AG04449 (cell line): ENCODE measurements at places on chromosomes 11 and 22.

DNA sequence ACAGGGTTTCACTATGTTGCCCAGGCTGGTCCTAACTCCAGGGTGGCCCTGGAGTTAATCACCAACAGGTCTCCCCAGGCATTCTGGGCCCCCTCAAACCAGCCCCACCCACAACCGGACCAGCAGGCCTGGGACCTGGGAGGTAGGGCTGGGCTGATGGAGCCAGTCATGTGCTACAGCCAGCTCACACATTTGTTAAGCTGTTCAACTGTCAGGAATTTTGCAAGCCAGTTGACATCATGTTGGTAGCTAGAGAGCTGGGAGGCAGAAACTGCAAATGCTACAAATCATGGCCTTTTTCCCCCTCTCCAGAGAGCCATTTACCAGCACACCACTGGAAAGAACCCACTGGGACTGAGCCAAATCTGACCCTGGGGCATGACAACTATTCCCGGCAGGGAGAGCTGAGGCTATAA, 6.8 kb downstream of the ARHGAP1 start:
- peak; percentile 67 for DNase-seq

DNA sequence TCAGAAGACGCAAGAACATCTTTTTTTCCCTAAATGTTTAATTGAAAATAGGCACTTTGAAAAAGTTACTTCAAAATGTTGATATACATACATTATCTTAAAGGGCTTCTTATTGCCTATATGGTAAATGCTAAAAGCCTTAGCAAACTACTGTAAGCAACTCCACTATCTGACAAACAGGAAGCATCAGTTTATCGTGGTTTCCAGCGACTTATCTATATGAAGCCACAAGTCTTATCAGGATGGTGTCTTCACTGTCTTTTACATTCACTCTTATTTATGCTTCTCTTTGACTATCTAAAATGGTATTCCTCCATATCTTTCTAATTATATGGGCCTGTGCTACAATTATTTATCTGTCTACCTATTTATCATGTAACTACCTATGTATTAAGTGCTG, 2091.9 kb downstream of the LRRC4C start:
- DNase-seq: no peak

DNA sequence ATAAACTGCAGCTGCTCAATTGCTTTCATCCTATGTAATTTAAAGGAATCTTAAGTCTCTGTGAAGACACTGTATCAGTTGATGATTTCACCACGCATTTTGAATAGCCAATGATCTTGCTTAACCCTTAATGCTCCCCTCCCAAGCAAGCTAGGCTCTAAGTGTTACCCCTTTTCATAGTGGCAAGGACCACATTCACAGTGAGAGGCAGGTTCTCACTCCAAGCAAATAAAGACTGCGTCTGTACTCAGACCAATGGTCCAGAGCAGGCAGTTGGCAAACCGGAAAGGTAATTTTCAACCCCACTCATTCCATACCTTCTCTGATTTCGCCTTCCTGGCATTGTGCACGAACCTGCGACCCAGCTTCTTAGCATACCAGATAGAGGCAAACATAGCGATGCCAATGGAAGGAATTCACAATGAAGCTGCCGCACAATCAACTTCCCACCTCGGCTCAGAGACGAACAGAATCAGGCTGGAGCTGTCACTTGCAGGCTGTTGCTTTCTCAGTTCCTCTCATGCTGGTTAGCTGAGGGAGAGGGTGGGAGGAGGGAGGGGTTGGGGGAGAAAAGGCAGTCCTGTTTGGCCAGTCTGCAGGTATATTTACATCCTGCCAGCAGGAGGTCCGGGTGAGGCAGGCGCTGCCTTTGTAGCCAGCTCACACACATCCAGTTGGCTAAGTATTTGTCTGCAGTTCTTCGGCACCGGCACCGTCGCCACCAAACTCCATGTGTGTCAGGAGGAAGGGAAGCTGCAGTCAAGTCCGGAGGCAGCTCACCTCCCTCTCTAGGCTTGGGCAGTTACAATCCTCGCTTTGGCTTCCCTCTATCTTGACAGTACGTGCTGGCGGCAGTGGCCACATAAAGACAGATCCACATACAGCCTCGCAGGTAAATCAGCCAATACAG, 1151.2 kb upstream of the CCDC90B start:
- no peak for DNase-seq

- DNase-seq: no peak
These were observed 120.8 kb downstream of the NECTIN1 start for GRCh38 chr11:119608201-119608600.

- DNase-seq: no peak
These were observed 12.9 kb downstream of the GNB1L start for GRCh38 chr22:19841641-19842392.

GRCh38 chr11:19803506-19803998, 90.9 kb downstream of the NAV2 start:
- no peak for DNase-seq

GRCh38 chr11:88208745-88209144, 33.5 kb upstream of the RAB38 start:
- no peak for DNase-seq

GRCh38 chr11:61545341-61545740, 35.5 kb downstream of the SYT7 start:
- DNase-seq: no peak

DNA sequence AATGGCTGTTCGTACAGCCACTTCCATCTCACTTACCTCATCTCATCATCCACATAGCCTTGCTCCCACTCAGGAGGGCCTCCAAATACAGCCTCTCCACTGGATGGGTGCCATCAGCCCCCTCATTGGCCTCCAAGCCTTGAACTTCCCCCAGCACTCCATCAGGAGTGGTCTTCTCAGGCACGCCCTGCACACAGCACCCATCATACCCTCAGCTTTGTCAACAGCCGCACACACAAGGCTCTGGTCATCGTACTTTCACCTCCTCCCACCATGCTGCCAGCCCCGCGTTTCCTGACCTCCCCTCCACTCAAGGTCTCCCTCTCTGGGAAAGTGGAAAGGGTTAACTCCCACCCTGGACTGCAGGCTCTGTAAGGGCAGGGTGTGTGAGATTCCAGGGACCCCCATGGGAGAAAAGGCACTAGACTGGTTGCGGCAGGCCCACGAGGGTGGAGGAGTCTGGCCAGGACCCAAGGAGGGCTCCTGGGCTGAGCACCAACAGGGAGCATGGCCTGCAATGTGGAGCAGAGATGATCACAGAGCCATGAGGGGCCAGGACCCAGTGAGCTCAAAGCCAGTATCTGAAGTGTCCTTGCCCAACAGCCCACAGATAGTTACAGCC, 21.0 kb upstream of the SCARF2 start:
- no peak for DNase-seq

DNA sequence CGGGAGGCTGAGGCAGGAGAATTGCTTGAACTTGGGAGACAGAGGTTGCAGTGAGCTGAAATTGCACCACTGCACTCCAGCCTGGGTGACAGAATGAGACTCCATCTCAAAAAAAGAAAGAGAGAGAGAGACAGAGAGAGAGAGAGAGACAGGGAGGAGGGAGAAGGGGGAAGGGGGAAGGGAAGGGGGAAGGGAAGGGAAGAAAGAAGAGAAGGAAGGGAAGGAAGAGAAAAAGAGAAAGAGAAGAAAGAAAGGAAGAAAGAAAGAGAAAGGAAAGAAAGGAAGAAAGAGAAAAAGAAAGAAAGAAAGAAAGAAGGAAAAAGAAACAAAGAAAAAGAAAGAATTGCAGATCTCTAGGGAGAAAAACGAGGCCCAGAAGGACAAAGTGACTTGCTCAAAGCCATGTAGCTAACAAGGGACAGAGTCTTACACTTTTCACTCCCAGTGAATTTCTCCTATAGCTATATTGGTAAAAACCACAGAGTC, 73.8 kb upstream of the BIRC3 start:
- no peak for DNase-seq

- DNase-seq: no peak
These were observed 157.9 kb upstream of the SORL1-AS1 start for GRCh38 chr11:121610706-121611105.

DNA sequence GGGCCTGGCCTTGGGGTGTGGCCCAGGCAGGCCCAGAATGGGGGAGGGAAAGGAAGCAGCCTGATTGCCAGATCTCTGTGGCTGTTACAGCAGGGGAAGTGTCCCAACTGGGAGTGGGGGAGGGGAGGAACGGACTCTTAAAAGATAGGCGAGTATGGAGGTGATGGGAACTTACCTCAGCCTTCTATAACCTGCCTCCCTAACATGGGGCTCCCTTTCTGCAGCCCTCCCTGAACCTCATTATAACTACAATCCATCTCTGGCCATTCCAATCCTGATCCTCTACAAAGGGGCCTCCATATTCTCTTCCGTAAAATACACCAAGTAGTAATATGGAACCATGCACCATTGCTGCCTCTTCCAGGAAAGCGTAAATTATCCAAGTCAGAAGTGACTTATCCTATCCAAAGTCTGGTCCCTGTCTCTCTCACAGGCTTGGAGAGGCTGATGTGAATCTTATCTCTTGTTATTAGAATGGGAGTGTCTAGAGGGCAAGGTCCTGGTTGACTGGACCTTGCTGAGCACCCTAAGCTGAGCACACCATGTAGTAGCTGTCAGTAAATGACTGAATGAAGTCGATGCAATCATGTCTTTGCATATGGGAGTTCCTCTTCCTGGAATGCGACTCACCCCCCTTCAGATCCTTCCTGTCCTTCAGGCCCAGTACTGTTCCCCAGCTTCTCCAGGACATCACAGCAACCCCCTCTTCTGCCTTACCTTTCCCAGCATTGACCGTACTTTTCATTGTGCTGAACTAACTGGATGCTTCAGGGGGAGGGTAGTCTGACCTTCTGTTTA, 5.9 kb downstream of the RHOG start:
- DNase-seq: no peak

DNA sequence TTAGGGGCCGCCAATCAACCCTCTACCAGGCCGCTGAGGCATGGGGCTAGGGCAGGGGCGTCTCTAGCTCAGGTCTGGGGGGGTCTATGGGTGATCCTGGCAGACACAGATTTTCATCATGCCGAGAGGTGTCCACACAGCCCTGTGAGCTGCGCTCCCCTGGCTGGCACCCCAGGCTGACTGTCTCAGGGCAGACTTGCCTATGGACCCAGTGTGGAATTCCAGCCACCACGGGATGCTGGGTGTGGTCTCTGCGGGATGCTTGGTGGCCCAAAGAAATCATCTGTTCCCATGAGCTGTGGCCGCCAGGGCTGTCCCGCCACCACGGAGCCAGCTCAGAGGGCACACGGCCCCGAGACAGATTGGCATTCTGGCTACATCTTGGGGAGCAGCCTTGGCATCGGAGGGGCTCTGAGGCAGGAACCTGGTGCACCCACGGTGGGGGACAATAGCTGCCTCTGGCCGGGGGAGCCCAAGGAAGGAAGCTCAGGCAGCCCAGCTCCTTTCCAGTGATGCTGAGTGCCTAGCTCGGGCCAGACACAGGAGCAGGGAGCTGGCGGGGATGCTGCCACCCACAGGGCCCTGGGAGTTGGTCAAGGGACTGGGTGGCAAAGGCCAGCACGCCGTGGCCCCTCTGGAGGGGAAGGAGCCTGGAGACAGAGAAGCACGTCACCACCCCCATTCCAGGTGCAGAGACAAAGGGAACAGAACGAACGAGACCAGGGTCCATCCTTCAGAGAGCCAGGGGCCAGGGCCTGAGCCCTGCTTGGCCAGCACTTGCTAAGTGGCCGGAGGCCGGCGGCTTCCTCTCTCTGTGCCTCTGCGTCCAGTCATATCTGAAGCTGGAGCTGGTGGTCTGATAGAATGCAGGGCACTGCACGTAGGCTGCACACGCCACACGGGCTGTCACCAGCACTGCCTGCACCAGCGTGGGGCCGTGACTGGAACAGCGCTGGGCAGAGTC, 64.4 kb upstream of the FGF3 start:
- DNase-seq: no peak

- no peak for DNase-seq
These were observed 44.5 kb downstream of the SLC22A24 start for GRCh38 chr11:63099555-63099954.

DNA sequence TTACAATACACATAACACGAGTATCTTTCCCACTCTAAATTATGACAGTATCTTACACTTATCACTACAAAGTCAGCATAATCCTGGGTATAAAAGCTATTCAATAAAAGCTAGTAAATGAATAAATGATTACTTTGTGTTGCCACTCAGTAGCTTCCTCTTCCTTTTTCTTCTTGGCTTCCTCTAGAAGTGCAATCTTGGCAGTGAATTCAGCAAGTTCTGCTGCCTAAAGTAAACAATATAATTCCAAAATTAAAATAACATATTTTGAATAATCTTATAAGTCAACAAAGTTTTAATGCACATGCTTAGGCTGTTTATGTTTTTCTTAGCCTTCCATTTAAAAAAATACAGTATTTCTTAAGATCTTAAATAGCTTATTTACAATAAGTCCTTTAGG, 60.4 kb downstream of the RDX start:
- no peak for DNase-seq

- DNase-seq: no peak
These were observed 952 bp upstream of the CATSPERZ start for GRCh38 chr11:64298966-64299846.

DNA sequence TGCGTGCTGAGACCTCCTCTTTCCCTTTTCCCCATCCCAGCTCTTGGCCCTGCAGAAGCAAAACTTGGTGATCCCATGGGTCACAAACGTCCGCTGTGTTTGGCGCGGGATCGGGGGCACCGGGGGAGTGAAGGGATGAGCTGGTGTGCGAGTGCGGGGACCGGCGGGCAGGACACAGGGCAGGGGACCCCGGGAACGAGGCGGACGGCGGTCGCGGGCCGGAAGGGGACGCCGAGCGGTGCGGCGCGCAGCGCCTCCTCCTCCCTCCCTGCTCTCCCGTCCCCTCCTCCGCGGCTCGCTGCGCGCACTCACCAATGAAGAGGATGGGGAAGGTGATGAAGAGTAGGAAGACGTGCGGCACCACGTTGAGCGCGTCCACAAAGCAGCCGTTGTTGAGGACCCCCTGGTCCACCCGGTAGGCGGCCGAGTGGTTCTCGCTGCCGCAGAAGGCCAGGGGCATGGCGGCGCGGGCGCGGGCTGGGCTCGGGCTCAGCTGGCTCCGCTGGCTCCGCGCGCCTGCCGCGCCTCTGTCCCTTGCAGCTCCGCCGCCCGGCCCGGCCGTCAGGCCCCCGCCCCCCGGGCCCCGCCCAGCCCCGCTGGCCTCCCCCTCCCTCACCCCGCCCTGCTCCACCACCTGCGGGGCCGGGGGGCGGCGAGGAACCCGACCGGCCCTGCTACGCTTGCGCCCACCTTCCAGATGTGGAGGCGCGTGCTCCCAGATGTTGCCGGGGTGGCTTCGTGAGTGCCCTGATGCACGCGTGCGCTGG, at the start of gene ABCC8:
Gene ABCC8, minus strand, starts transcription at position 529 of the 767 bp plus-strand sequence. Its CDS starts 69 bp downstream, at position 460.
- DNase-seq: no peak

- DNase-seq: no peak
These were observed 56.9 kb upstream of the WNT11 start for GRCh38 chr11:76263166-76263565.
